ENCODE measurements at places on chromosomes 1 and 21. TPM values are rescaled to one million over a fixed set of nuclear protein-coding genes. Genes with fewer than 3 reads are reported as not detected.

SYPL2 gene
- 0.13 TPM for total RNA-seq

TESK2 gene
- total RNA-seq: 0.75 TPM

DAB1 gene
- total RNA-seq: 113 TPM

SMIM12 gene
- total RNA-seq: 34.7 TPM

ASB17 gene
- total RNA-seq: not detected

GJA9 gene
- not detected for total RNA-seq

NBPF6 gene
- not detected for total RNA-seq

DNA sequence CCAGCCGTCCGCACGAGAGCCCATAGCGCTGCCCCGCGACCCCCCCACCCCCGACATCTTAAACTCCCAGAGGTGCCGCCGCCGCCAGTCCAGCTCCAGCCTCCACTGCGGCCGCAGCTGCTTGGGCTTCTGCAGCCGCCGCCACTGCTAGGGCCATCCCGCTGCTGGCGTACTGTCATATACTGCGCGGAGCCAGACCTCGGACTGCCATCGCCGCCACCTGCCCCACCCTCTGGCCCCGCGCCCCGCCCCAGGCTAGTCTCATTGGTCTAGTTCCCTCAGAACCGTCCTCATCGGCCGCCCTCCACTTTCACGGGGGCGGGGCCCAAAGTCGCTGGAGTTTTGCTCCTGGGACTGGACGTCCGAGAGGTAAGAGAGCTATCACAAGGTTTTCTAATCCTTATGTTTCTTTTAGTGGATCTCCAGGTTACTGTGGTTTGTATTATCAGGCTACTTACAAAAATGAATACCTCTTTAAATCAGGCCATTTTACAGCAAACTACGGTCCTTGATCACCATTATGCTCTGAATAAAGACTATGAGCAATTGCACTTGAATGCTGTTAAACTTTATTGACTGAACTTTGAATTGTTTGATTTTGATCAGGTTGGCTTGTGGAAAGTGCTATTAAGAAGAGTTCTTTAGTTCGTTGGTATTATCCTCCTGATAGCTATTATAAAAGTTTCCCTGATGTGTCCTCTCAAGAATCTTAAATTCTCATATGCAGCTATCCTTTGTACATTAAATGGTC lies 2.8 kb upstream of the CD1D start:
- H3K4me1 ChIP-seq: peaks cover 5% of the 10 kb centered on the region
- H3K36me3 ChIP-seq: no peaks in the 10 kb centered on the region
- DNase-seq: peak; percentile 78
- peak overlapping the region; percentile 24 for H3K4me3 ChIP-seq
- H3K27ac ChIP-seq: no peak overlapping the region

- peak overlapping the region; percentile 43 for H3K27ac ChIP-seq
- H3K36me3 ChIP-seq: peaks cover 6% of the 10 kb centered on the region
- DNase-seq: no peak
- no peak overlapping the region for H3K4me3 ChIP-seq
Measured at GRCh38 chr1:8580566-8580965, 236.9 kb downstream of the RERE start.

DNA sequence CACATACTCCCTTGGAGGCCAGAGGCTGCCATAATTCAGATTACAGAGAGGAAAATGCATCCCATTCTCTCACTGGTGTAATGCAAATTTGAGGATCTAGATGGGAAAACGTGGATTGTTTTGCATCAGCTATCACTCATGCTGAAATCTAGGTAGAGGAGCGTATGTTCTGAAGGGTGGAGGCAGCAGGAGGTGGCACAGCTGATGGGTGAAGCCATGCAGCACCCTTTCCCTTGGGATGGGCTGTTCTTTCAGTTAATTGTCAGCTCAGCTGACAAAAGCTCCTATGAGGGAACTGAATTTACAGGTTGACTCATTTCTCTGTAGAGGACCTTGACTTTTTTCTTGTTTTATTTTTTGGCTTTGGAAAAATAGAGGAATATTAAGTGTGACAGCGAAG lies 41.8 kb downstream of the CAMTA1 start:
- H3K4me3 ChIP-seq: no peak overlapping the region
- no peak overlapping the region for H3K27ac ChIP-seq
- H3K4me1 ChIP-seq: peaks cover 20% of the 10 kb centered on the region
- H3K27me3 ChIP-seq: no peaks in the 10 kb centered on the region
- DNase-seq: no peak

DNA sequence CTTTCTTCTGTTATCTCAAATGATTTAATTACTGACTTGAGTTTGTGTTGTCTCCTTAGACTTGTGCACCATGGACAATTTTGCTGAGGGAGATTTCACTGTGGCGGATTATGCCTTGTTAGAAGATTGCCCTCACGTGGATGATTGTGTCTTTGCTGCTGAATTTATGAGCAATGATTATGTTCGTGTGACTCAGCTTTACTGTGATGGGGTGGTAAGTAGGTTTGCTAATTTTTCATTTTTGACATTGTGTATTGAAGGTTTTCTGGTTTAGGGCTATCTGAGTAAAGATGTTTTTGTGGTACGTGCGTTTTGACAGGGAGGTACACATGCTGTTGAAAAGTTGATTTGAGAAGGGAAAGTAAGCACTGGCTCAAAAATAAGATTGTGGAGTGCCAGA lies 14.1 kb downstream of the TTC3 start:
- H3K4me1 ChIP-seq: peaks cover 15% of the 10 kb centered on the region
- no peak overlapping the region for H3K4me3 ChIP-seq
- H3K27ac ChIP-seq: peak overlapping the region; percentile 28
- peak; percentile 83 for DNase-seq

DNA sequence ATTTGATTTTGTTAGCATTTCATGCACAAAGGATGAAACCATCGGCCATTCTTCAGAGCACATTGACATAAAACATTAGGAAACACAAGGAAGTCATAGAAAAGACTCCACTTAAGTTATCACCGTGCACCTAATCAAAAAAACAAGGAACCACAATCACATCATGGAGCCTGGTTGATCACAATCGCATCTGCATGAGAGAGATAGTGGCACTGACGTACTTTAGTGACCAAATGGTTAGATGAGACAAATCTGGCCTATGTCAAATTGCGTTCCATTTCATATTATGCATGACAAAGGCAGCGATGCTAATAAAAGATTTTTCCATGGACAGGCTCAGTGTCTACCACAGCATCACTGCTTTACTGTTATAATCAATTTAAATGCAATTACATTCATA lies 571.8 kb upstream of the ADGRL2 start:
- no peak overlapping the region for H3K27ac ChIP-seq
- DNase-seq: no peak
- H3K27me3 ChIP-seq: no peaks in the 10 kb centered on the region
- H3K4me3 ChIP-seq: no peak overlapping the region
- H3K4me1 ChIP-seq: peaks cover 57% of the 10 kb centered on the region

- no peaks in the 10 kb centered on the region for H3K27me3 ChIP-seq
- no peaks in the 10 kb centered on the region for H3K4me1 ChIP-seq
- no peak overlapping the region for H3K27ac ChIP-seq
- no peak for DNase-seq
- H3K4me3 ChIP-seq: no peak overlapping the region
Measured at GRCh38 chr1:3729594-3730542, 22.4 kb upstream of the CCDC27 start.

DNA sequence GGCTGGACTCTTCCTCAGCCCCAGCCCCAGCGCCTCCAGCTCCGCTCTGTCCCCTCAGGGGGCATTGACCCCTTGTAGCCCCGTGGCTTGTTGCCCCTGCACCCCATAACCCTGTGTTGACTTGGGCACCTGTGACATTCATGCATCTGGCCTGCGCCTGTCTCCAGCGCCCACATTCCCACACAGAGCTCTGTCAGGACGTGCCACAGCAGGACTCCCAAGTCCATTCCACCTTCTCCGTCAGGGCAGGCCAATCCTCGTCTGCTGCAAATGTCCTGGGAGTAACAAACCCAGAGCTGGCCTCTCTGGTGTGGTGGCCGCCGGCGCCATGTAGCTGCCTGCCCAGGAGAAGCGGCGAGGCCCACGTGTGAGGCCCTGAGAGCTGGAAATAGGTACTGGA lies 60.6 kb downstream of the AGPAT3 start:
- H3K36me3 ChIP-seq: peaks cover 2% of the 10 kb centered on the region
- peaks cover 23% of the 10 kb centered on the region for H3K4me1 ChIP-seq
- H3K27ac ChIP-seq: peak overlapping the region; percentile 5

- H3K4me3 ChIP-seq: no peak overlapping the region
- no peaks in the 10 kb centered on the region for H3K4me1 ChIP-seq
- no peaks in the 10 kb centered on the region for H3K27me3 ChIP-seq
- no peak overlapping the region for H3K27ac ChIP-seq
Measured at GRCh38 chr1:66207484-66207883, 326.5 kb upstream of the SGIP1 start.

GRCh38 chr1:206792939-206793607 lies 20.8 kb upstream of the IL10 start:
- H3K4me3 ChIP-seq: no peak overlapping the region
- no peak for DNase-seq
- no peaks in the 10 kb centered on the region for H3K4me1 ChIP-seq
- peaks cover 2% of the 10 kb centered on the region for H3K27me3 ChIP-seq
- H3K27ac ChIP-seq: no peak overlapping the region
- H3K36me3 ChIP-seq: no peaks in the 10 kb centered on the region

DNA sequence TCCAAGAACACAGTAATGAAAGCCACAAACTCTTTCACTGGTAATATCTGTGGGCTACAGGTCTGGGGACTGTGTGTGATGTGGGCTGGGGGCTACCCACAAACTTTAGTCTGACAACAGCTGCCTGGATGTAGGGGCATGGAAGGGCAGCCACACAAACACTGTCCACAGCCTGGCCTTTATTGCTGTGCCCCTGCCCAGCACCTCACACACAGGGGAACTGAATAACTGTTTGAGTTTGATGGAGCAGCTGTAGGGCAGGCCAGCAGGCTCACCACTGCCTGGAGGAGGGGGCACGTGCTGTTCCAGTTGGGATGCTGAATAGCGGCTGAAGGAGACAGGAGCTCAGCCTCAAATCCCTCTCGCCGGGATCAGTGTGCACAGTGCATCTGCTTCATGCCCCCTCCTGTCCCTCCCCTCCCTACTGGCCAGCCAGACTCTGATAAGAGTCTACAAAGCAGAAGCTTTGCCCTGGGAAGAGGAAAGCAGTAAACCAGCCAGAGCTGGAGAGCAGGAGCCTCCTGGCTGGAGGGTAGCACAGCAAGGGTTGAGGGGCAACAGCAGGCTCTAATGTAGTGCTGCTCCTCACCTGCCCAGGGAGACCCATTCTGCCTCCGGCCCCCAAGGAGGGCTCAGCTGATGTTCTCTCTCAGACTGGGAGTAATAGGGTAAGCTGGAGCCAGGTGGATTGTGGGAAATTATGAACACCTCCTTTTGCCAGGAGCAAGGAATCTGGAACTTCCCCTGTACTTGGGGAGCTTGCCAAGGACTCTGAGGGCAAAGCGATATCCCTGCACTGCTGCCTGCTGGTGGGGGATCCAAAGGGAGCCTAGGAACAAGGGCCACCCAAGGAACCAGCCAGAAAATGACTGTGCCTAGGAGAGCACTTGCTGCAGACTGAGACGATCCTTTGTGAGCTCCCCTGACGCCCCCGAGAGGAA lies 70.2 kb upstream of the GOLT1A start:
- DNase-seq: no peak
- H3K27ac ChIP-seq: no peak overlapping the region
- H3K36me3 ChIP-seq: no peaks in the 10 kb centered on the region

DNA sequence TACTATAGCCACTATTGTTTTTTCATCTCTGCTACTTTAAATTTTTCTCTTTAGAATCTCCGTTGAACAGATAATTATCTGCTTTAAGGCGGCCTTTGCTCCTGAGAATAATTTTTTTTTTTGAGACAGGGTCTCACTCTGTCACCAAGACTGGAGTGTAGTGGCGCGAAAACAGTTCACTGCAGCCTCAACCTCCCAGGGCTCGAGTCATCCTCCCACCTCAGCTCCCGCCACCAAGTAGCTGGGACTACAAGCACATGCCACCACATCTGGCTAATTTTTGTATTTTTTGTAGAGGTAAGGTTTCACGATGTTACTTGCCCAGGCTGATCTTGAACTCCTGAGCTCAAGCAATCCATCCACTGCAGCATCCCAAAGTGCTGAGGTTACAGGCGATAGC lies 28.6 kb downstream of the TRIT1 start:
- no peaks in the 10 kb centered on the region for H3K27me3 ChIP-seq
- peaks cover 42% of the 10 kb centered on the region for H3K36me3 ChIP-seq
- H3K4me1 ChIP-seq: peaks cover 10% of the 10 kb centered on the region
- H3K4me3 ChIP-seq: no peak overlapping the region

DNA sequence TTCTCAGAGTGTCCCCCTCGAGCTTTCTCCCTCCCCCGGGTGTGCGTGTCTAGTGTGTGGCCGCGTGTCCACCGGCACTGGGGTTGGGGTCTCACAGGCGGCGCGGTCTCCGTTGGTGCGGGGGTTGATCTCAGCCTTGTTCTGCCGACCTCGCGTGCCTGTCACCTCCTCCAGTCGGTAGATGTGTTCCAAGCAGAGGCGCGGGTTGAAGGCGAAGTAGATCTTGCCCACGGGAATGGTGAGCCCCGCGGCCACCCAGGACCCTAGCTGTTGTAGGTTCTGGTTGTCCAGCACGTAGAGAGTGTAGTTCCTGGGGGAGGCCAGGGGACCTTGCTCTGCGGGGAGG lies 9.8 kb downstream of the INSRR start:
- H3K27me3 ChIP-seq: no peaks in the 10 kb centered on the region
- no peak for DNase-seq
- no peak overlapping the region for H3K4me3 ChIP-seq

DNA sequence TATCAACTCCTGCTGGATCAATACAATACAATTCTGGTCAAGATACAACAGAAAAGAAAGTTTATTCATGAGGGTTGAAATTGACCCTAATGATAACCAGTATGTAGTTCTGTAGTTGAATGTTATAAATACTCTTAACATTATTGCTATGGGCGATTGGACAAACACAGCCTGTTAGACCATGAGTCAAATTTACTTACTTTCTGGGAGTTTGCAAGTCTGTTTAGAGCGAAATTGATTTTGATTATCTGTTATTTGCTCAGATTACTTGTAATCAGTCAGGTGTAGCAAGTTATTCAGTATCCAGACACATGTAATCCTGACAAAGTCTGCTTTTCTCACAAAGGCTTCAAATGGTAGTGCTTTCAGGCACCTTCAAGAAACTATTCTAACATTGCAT lies 216.6 kb upstream of the B3GALT2 start:
- no peaks in the 10 kb centered on the region for H3K27me3 ChIP-seq
- H3K36me3 ChIP-seq: no peaks in the 10 kb centered on the region
- no peak for DNase-seq
- H3K27ac ChIP-seq: no peak overlapping the region
- no peak overlapping the region for H3K4me3 ChIP-seq

DNA sequence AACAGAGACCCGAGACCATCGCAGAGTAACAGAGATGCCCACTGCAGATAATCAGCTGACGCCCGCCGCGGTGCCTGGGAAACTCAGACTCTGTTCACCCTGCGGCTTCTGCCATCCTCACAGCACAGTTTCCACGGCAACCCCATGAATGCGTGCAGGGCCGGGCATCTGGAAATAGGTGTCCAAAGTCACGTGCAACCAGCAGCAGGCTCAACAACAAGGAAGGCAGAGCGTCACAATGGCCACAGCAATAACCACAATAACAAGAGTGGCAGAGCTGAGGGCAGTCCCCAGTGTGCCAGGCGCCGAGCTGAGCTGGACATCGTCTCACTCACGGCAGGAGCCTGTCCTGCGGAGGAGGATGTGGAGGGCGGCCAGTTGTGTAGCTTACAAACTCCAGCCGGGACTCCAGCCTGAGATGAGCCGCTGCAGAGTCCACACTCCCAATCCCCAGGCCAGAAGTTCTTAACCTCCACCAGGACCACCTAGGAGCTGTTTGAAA lies 102.0 kb downstream of the CRYAA start:
- DNase-seq: no peak
- no peak overlapping the region for H3K27ac ChIP-seq
- H3K27me3 ChIP-seq: no peaks in the 10 kb centered on the region
- H3K4me3 ChIP-seq: no peak overlapping the region
- no peaks in the 10 kb centered on the region for H3K36me3 ChIP-seq
- H3K4me1 ChIP-seq: no peaks in the 10 kb centered on the region
